NCI-H1694 (cell line): ENCODE measurements at places on chromosomes 11 and 22.

DNA sequence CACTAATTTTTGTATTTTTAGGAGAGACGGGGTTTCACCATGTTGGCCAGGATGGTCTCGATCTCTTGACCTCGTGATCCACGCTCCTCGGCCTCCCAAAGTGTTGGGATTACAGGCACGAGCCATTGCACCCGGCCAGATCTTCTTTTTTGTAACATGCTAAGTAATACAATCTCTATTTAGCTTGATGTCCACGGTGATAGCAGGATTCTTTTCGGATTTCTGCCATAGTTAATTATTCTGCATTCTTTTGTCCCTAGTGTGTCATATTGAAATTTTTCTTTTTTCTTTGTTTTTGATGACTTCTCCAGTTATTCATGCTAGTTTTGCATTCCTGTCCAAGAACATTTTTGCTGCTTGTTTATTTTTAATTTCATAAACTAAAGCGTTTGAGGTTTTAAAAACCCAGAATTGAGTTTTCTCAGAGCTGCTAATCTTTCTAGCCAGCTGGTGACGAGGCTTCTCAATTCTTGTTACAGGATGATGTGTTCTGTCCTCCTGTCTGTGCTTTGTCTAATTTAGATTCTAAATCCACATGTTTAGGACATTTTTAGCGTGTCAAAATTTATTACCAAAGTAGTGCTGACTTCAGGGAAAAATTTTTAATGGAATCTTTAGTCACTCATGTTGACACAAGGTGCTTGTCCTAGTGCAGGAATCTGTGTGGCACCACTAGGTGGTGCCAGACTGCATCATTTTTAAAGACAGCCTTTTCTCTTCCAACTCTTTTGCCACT is 21.8 kb downstream of the NF2 start:
- peak; percentile 18 for DNase-seq

GRCh38 chr22:45263463-45264269 is 21.1 kb upstream of the UPK3A start:
- DNase-seq = no peak

DNA sequence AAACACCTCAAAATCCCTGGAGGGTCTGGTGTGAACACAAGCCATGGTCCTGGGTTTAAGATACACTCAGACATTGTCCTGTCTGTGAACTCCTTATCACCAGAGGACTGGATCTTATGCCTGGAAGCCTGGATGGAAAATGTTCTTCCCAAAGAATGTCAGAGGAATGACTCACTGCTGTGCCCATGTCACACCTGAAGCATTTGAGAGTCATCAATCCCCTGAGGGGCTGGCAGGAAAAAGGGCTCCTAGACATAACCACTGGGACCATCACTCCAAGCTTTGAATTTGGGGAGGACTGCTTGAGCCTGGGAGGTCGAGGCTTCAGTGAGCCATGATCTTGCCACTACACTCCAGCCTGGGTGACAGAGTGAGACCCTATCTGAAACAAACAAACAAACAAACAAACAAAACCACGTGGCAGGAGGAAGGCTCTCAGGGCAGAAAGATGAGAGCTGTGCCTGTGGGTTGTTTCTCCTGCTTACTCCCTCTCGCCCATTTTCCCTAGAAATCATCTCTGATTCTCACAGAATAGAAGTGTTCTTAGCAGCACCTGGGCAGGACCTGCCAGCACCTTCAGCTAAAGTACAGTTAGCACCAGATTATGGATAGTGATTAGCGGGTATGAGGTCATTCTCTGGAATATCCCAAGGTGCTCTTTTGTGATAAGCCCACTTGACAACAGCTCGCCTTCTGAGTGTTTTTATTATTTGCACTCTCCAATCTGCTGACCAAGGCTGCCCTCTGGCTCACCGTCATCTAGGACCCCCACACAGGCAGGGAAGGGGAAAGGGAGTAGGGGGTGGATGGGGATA is 11.9 kb upstream of the PRG2 start:
- DNase-seq = no peak

DNA sequence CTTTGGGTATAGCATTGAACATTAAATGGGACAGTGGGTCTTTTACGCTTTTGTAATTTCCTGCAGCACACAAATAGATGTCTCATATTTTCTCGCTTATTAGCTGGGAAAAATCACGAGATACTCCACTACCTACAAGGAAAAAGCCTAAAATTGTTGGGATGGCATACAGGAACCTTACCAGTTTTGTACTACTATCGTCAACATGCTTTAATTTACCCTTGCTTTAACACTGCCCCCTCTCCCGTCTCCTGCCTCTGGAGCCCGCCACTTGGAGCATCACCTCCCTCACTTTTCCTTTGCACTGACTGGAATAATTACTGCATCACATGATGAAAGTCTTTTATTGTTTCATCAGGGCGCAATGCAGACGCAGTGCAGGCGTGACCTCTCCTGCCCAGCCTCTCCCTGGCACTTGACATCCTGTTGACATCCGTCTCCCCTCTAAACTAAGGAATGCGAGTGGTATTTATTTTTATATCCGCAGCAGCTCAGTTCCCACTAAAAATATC is 1.0 kb upstream of the FNBP4 start:
- peak; percentile 56 for DNase-seq

DNA sequence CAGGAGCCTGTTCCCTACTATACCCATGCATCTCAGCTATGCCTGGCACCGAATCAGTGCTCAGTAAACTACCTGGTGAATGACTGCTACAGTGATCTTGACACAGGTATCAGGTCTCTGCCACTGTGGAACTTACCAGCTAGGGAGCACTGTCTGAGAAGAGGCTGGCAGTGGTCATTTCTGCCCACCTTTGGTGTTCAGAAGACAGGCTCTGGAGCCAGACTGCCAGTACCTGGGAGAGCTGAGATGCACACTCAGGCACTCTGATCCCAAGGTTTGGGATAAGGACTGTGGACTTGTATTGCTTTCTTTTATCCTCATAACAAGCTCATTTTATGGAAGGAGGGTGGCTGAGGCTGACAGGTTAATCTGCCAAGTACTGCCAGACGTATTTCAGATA is 52.7 kb downstream of the SYN3 start:
- DNase-seq = no peak

DNA sequence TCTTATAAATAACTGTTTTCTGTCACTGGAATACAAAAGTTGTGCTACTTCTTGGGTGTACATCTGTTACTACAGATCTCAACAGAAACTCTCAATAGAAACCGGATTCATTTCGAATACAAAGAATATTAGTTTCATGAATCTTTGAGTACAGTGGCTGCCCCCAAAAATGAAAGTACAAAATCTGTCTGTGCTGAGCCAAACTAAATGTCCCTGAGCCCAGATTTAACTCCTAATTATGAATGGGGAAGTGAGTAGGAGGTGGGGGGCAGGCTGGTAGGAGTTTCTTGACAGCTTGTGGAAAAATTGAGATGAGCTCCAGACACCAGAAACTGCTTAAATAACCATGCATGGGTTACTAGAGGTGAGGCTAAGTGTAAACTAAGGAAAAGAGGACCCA is 41.6 kb downstream of the PITPNB start:
- no peak for DNase-seq

GRCh38 chr22:46462726-46463371 is 74.6 kb downstream of the CELSR1 start:
- DNase-seq = no peak

DNA sequence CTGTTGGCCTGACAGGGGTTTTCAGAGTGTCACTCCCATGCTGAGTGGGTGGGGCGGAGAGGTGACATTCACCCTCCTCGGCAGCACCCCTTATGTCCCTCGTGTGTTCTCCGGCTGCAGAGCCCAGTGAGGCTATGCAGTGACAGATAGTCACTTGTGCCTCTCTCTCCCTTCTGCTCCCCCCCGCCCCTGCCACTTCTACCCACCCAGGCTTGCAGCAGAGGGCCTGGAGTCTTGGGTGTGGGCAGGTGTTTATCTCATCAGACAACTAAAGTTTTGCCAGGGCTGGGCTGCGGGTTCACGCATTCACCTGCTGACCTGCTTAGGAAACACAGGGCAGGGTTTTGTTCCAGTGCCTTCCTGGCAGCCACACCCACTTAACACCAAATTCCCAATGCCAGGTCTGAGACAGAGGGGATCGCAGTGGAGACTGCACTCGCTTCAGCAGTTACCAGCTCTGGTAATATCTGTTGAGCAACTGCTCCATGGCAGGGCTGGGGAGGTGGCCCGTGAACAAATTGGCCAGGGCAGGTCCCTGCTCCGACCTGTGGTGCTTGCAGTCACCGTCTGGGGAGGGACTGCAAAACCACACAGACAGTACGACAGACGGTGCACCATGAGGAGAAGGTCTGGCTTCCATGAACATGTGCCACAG is 50.5 kb upstream of the ADA2 start:
- peak; percentile 26 for DNase-seq

DNA sequence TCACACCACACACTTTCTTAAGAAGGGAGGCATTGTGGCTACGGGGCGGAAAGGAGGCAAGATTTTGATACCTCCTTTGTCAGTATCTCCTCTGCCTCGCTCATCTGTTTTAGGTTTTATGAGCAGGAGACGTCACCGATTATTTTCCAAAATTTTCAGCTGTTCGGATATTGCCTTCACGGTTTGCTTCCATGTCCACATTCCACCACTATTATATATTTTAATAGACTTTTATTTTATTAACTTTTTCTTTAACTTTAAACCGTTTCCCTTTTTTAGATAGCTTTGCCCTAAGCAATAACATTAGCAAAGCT is 33.7 kb upstream of the CREB3L1 start:
- DNase-seq = no peak

DNA sequence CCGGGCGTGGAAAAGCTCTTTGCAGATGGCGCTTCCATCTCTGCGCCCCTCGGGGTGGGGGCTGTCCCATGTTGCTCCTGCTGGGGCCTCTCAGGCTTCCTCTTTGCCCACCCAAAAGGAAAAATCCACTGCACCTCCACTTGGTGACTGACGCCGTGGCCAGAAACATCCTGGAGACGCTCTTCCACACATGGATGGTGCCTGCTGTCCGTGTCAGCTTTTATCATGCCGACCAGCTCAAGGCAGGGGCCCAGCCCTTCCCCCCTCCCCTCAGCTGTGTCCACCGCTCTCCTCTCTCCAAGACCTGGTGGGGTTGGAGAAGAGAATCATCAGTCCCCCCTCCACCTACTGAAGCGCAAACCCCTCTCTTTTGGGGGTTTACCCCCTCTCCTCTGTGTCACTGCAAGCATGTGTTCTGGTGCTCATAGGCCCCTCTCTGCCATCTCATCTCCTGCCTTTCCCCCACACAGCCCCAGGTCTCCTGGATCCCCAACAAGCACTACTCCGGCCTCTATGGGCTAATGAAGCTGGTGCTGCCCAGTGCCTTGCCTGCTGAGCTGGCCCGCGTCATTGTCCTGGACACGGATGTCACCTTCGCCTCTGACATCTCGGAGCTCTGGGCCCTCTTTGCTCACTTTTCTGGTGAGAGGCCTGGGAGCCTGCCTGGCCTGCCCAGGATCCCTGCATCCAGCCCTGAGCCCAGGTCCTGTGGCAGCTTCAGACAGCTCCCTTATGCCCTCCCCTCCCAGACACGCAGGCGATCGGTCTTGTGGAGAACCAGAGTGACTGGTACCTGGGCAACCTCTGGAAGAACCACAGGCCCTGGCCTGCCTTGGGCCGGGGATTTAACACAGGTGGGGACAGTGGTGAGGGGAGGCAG is 1.8 kb downstream of the LARGE2 start:
- no peak for DNase-seq

DNA sequence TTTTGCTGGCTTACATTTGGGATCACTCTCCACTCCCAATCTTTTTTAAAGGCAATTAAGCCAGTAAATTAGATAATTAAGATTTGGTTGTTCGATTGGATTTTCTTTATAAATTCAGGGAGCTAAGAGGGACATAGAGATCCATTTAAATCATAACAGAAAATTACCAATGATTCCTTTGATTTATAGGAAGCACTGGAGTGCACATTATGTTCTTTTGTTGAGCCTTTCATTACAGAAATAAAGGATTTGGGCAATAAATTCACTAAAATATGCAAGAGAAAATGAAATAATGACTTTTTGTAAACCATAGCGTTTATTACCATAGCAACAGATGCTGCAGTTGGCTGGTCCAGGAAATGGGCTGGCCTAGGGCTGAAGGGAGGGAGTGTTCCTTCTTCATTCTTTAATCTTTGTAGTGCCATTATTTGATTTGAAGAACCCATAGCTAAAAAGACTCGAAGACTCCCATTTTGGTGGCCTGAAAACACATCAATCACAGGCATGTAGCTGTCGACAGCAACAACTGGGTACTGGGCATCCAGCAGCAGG is 73.0 kb downstream of the C2CD3 start:
- DNase-seq = no peak

- DNase-seq = no peak
Measured at GRCh38 chr22:36252754-36253522, at the start of gene APOL1. Gene APOL1 (plus strand): TSS chr22:36253133. CDS start chr22:36254956, 1,823 bp downstream.

DNA sequence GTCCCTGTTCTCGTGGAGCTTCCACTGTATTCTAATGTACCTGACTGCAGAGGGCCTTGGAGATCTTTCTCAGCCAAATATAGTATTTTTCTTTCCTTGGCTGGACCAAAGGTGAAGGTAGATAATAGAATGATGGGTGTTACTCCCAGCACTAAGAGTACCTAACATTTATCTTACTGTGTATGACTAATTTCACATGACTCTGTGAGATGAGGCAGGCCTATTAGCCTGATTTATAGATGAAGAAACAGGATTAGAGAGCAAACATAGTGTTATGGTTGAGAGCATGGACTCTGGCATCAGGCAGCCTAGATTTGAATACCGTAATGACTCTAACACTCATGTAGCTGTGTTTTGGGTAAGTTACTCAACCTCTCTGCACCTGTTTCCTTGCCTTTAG is 2.7 kb downstream of the ACO2 start:
- no peak for DNase-seq

DNA sequence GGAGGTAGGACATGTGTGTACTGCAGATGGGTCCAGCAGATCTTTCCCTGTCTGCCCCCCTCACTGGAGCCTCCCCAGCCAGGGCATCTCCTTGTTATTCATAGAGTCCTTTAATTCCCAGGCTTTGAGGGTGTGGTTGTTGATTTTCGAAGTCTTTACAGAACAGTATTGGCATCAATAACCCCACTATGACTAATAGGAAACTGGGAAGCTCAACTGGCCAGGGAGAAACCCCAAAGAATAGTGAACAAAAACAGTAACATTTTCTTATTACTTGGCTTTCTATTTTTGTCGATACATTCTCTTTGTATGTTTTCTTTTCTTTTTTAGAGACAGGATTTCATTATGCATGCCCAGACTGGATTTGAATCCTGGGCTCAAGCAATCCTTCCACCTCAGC is 57.9 kb downstream of the NF2 start:
- no peak for DNase-seq

GRCh38 chr11:64263947-64264317 is 12.6 kb downstream of the PLCB3 start:
- no peak for DNase-seq

- DNase-seq = no peak
Measured at GRCh38 chr22:30357236-30357570, 396 bp downstream of the CCDC157 start.

- no peak for DNase-seq
Measured at GRCh38 chr11:84310268-84310667, 1024.1 kb upstream of the CCDC90B start.

GRCh38 chr22:49483281-49483870 is 344.3 kb downstream of the BRD1 start:
- DNase-seq = no peak

DNA sequence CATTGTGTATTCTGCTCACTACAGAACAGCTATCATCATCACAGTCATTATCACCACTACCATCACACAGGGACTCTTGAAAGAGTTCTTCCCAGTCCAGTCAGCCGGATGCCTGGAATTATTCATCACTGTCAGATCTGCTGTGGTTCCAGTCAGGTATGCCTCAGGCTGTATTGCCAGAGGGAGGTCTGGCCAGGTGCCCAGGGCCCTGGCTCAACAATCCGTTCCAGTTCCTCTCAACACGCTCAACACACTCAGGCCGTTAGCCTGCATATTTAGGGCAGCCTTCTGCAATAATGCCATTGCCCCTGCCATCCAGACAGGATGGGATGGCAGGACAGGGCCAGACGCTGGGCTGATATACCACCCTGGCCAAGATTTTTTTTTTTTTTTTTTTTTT is 28.6 kb upstream of the RASL10A start:
- DNase-seq = peak; percentile 57
